ENCODE measurements at places on chromosomes 5 and 9. TPM values are rescaled to one million over a fixed set of nuclear protein-coding genes. Genes with fewer than 3 reads are reported as not detected.

The FOXD4 gene
- 1.7 TPM for total RNA-seq

The GAPT gene
- total RNA-seq: not detected

The TMEM215 gene
- not detected for total RNA-seq

The ACER2 gene
- 7.6 TPM for total RNA-seq

The PCDH1 gene
- total RNA-seq: 146 TPM

The COL23A1 gene
- total RNA-seq: not detected

The FKTN gene
- 11.8 TPM for total RNA-seq

The PDE8B gene
- total RNA-seq: 0.66 TPM

The ZFP2 gene
- total RNA-seq: 0.33 TPM

The SNCAIP gene
- not detected for total RNA-seq

The FOXI1 gene
- total RNA-seq: not detected

The DBH gene
- not detected for total RNA-seq

DNA sequence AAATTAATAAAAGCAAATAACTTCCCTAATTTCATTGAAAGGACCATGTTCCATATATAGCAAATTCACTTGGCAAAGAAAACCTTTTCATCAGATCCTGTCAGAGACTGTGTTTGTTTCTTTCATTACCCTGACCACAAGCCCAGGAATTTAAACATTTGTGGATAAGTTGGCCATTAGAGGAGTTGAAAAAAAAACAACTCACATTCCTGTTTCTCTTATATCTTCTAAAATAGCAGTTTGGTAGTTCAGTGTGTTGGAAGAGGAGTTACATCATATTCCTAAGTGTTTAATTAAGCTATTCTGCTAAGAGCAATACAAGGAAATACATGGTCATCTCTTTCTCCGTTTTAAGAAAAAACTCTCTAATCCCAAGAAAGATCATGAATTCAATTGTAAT, 505.6 kb downstream of the TLE1 start:
- H3K4me1 ChIP-seq: no peaks in the 10 kb centered on the region
- no peak overlapping the region for H3K27ac ChIP-seq
- no peaks in the 10 kb centered on the region for H3K36me3 ChIP-seq
- no peak for DNase-seq
- no peaks in the 10 kb centered on the region for H3K27me3 ChIP-seq

GRCh38 chr5:169873642-169874041, 106.7 kb downstream of the INSYN2B start:
- H3K4me3 ChIP-seq: no peak overlapping the region
- H3K4me1 ChIP-seq: no peaks in the 10 kb centered on the region
- H3K36me3 ChIP-seq: no peaks in the 10 kb centered on the region
- H3K27ac ChIP-seq: no peak overlapping the region
- peaks cover 78% of the 10 kb centered on the region for H3K27me3 ChIP-seq
- no peak for DNase-seq

DNA sequence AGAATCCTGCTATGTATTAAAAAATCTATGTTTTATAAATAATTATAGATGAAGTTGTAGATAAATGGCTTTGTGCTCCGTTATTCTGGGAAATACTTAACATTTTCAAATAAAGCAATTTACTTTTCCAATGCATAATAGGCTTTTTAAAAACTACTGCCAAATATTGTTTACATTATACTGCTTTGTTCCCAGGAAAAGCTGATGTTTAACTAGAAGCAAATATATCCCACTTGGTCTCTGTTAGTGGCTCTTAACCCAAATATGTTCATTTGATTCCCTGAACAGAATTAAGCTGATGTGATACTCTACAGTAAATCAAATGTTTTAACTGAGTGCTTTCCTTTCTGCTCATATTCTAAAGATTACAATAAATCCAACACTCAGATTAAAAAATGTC, 326.3 kb downstream of the SLCO4C1 start:
- DNase-seq: no peak
- no peak overlapping the region for H3K4me3 ChIP-seq

DNA sequence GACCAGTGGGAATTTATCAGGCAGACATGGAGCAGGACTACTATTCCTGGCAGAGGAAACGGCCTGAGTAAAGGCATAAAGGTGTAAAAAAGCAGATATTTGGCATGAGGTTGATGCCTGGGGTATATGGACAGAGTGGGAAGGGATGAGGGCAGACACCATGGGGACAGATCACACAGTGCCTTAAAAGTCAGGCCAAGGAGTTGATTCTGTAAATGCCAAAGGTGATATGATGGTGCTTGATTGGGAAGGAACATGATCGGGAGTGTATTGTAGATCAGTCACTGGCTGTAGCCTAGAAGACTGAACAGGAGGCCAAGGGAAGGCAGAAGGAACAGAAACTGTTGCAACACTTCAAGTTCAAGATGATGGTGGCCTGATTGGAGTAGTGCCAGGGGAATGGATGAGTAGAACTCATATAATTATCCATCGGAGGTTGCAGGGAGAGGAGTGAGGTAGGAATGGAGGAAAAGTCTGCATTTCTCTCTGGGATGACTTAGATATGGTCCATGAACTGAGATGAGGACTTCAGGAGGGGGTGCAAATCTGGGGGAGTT, 594.3 kb upstream of the KLF4 start:
- no peaks in the 10 kb centered on the region for H3K4me1 ChIP-seq
- H3K27me3 ChIP-seq: peaks cover 3% of the 10 kb centered on the region
- H3K36me3 ChIP-seq: no peaks in the 10 kb centered on the region
- no peak overlapping the region for H3K27ac ChIP-seq
- DNase-seq: no peak

GRCh38 chr9:20269620-20270019, 352.7 kb downstream of the MLLT3 start:
- no peak for DNase-seq
- H3K36me3 ChIP-seq: no peaks in the 10 kb centered on the region
- peaks cover 56% of the 10 kb centered on the region for H3K27me3 ChIP-seq
- H3K4me1 ChIP-seq: no peaks in the 10 kb centered on the region
- H3K27ac ChIP-seq: no peak overlapping the region
- H3K4me3 ChIP-seq: no peak overlapping the region

- no peaks in the 10 kb centered on the region for H3K36me3 ChIP-seq
- DNase-seq: no peak
- no peaks in the 10 kb centered on the region for H3K27me3 ChIP-seq
- H3K27ac ChIP-seq: no peak overlapping the region
- H3K4me1 ChIP-seq: no peaks in the 10 kb centered on the region
Measured at GRCh38 chr5:120982351-120982750, 518.3 kb downstream of the PRR16 start.

GRCh38 chr9:2725898-2726649, 8.8 kb downstream of the KCNV2 start:
- no peak for DNase-seq
- no peak overlapping the region for H3K4me3 ChIP-seq
- H3K27me3 ChIP-seq: no peaks in the 10 kb centered on the region
- H3K27ac ChIP-seq: no peak overlapping the region
- H3K36me3 ChIP-seq: no peaks in the 10 kb centered on the region

GRCh38 chr5:88805151-88805784, 77.7 kb downstream of the MEF2C start:
- DNase-seq: no peak
- H3K36me3 ChIP-seq: no peaks in the 10 kb centered on the region
- H3K27ac ChIP-seq: no peak overlapping the region
- H3K4me3 ChIP-seq: no peak overlapping the region
- H3K4me1 ChIP-seq: no peaks in the 10 kb centered on the region
- H3K27me3 ChIP-seq: no peaks in the 10 kb centered on the region

GRCh38 chr5:94376672-94377345, 241.6 kb downstream of the KIAA0825 start:
- H3K27ac ChIP-seq: no peak overlapping the region
- no peak for DNase-seq
- no peaks in the 10 kb centered on the region for H3K27me3 ChIP-seq
- H3K4me3 ChIP-seq: no peak overlapping the region

- no peaks in the 10 kb centered on the region for H3K27me3 ChIP-seq
- H3K4me3 ChIP-seq: no peak overlapping the region
- peaks cover 6% of the 10 kb centered on the region for H3K36me3 ChIP-seq
- H3K4me1 ChIP-seq: peaks cover 19% of the 10 kb centered on the region
- no peak for DNase-seq
Measured at GRCh38 chr5:78610636-78611035, 37.9 kb downstream of the LHFPL2 start.

DNA sequence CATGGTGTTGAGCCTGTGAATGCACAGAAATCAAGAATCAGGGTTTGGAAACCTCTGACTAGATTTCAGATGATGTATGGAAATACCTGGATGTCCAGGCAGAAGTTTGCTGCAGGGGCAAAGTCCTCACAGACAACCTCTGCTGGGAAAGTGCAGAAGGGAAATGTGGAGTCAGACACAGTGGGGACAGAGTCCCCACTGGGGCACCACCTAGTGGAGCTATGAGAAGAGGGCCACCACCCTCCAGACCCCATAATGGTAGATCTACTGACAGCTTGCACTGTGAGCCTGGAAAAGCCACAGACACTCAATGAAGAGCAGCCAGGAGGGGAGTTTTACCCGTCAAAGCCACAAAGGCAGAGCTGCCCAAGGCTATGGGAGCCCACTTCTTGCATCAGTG, 181.9 kb upstream of the SEMA6A start:
- H3K27me3 ChIP-seq: no peaks in the 10 kb centered on the region
- no peak for DNase-seq
- H3K36me3 ChIP-seq: no peaks in the 10 kb centered on the region
- H3K27ac ChIP-seq: no peak overlapping the region

GRCh38 chr9:123058834-123059233, 25.4 kb downstream of the GPR21 start:
- no peak overlapping the region for H3K27ac ChIP-seq
- no peak overlapping the region for H3K4me3 ChIP-seq
- H3K36me3 ChIP-seq: peaks cover 4% of the 10 kb centered on the region
- H3K27me3 ChIP-seq: no peaks in the 10 kb centered on the region

GRCh38 chr9:126515001-126515872, 98.5 kb upstream of the LMX1B start:
- H3K27ac ChIP-seq: no peak overlapping the region
- no peak for DNase-seq
- H3K27me3 ChIP-seq: peaks cover 80% of the 10 kb centered on the region
- no peak overlapping the region for H3K4me3 ChIP-seq
- H3K36me3 ChIP-seq: peaks cover 8% of the 10 kb centered on the region
- no peaks in the 10 kb centered on the region for H3K4me1 ChIP-seq

DNA sequence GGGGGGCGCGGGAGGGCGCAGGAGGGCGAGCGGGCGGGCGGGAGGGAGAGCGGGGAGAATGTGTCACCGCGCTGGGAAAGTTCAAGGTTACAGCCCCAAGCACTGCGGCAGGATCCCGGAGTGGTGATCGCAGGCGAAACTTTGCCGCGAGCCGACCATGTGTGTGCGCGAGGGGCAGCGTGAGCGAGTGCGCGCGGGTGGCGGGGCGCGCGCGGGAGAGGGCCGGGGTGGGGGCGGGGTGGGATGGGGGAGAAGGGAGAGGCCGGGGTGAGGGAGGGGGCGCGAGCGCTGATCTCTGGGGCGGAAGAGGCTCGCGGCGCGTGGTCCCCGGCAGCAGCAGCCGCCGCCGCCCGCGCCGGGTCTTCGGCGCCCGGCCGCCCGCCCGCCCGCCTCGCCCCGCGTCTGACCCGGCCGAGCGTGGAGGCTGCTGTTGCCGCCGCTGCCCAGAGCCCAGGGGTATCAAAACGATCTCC, at the start of gene NFIB:
TSS of gene NFIB (minus strand) at position 191 of the 473 bp plus-strand sequence. CDS start 630 bp downstream, outside the sequence.
- H3K4me1 ChIP-seq: peaks cover 6% of the 10 kb centered on the region
- no peaks in the 10 kb centered on the region for H3K27me3 ChIP-seq
- peaks cover 69% of the 10 kb centered on the region for H3K36me3 ChIP-seq
- peak; percentile 44 for DNase-seq
- H3K27ac ChIP-seq: peak within 1 kb of the TSS; percentile 98

GRCh38 chr9:115073456-115073855, 44.5 kb downstream of the TNC start:
- no peaks in the 10 kb centered on the region for H3K4me1 ChIP-seq
- no peaks in the 10 kb centered on the region for H3K36me3 ChIP-seq
- DNase-seq: no peak
- no peak overlapping the region for H3K4me3 ChIP-seq
- peaks cover 49% of the 10 kb centered on the region for H3K27me3 ChIP-seq

DNA sequence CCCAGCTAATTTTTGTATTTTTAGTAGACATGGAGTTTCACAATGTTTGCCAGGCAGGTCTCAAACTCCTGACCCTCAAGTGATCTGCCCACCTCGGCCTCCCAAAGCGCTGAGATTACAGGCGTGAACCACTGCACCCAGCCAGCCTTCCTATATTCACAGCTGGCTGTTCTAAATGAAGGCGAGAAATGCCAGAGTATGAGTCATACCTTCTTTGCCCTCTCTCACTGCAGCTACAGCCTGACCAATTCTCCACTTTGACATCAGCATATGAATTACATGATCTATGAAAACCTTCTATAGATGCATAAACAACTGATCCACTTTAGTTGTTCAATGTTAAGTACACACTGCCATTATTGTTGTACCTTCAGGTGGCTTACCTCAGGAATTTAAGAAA, 14.5 kb downstream of the APTX start:
- no peak overlapping the region for H3K4me3 ChIP-seq
- no peak overlapping the region for H3K27ac ChIP-seq
- H3K27me3 ChIP-seq: no peaks in the 10 kb centered on the region
- H3K4me1 ChIP-seq: no peaks in the 10 kb centered on the region
- H3K36me3 ChIP-seq: peaks cover 21% of the 10 kb centered on the region
- DNase-seq: no peak

- no peak for DNase-seq
- H3K4me3 ChIP-seq: no peak overlapping the region
- H3K4me1 ChIP-seq: no peaks in the 10 kb centered on the region
- H3K27ac ChIP-seq: no peak overlapping the region
- peaks cover 15% of the 10 kb centered on the region for H3K36me3 ChIP-seq
- H3K27me3 ChIP-seq: no peaks in the 10 kb centered on the region
Measured at GRCh38 chr9:133044661-133045060, 13.9 kb downstream of the GTF3C5 start.

- H3K36me3 ChIP-seq: peaks cover 2% of the 10 kb centered on the region
- no peaks in the 10 kb centered on the region for H3K27me3 ChIP-seq
- no peak for DNase-seq
- H3K27ac ChIP-seq: no peak overlapping the region
- H3K4me1 ChIP-seq: peaks cover 4% of the 10 kb centered on the region
Measured at GRCh38 chr5:177116631-177117373, 16.8 kb upstream of the NSD1 start.

DNA sequence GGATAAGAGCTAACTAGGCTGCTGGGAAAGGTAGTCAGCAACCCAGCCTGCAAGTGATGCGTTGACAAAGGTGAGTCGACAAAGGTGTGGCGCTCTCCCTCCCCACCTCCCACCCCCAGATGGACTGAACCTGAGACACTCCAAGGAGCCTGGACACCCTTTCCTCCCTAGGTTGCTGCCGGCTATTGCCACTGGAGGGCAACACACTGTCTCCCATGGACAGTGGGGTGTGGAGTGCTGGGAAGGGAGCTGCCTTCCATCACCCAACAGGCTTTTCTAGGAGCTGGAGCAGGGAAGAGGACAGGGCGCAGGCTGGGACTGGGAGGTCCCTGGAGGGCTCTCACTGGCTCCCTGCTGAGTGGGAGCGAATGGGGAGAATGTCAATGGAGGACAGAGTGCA, 75.4 kb upstream of the ARAP3 start:
- peaks cover 20% of the 10 kb centered on the region for H3K4me1 ChIP-seq
- H3K27ac ChIP-seq: peak overlapping the region; percentile 9
- peaks cover 61% of the 10 kb centered on the region for H3K27me3 ChIP-seq
